Activated CD4-positive, CD25-positive, alpha-beta regulatory T cell treated with anti-CD3 and anti-CD28 coated beads, Interleukin-2, amount 50 U/mL, for 24 hours (primary cell): ENCODE measurements at places on chromosomes 6 and 20.

- ATAC-seq: no peak
These were observed 62.0 kb upstream of the CD83 start for GRCh38 chr6:14055541-14055940.

GRCh38 chr6:50993941-50994720 lies 175.5 kb downstream of the TFAP2B start:
- no peak for ATAC-seq

DNA sequence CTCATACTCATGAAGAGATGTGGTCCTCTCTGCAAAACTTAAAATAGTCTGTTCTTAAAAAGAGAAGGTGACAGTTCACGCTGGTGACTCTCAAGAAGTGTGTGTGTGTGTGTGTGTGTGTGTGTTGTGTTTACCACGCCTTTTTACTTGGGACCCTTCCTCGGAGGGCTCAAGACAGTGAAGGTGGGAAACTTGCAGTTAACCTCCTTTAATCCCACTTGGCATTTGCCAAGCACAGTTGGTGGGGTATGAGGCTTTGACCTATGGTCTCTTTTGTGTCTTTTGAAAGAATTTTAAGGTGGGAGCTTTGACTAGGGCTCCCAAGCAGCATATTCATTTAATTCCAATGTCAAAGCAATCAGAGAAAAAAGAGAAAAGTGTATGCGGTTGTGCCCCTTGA lies 395.8 kb downstream of the TFAP2B start:
- no peak for ATAC-seq

DNA sequence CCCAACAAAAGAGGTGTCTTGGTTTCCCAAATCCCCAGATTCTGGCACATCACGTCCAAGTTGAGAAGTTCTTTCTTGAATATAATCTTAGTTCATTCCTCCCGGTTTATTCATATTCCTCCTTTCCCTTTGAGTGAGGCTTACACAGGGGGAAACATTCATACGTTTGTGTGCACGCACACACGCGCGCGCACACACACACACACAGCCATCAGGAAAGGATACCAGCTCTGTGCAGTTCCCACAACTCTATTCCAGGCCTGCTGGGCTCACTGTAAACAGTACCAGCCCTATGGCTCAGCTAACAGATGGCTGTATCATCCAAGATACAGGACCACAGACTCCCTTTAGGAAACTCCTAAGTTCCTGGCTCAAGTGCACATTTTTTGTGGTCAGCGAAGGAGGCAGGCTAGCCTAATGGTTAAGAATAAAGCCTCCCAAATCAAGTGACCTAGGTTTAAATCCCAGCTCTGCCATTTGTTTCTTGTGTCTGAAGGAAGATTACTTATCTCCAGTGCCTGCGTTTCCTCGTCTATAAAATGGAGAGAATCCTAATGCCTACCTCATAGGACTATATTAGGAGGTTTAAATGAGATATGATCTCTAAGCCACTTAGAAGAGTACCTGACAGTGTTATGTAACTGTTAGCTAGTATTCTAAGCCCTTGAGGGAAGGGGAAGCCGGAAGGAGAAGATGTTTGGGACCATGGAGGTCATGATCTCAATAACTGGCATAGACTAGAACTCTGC lies 3.7 kb upstream of the TAF8 start:
- no peak for ATAC-seq

GRCh38 chr6:25042036-25042521 lies 106.3 kb upstream of the RIPOR2 start:
- peak; percentile 76 for ATAC-seq

GRCh38 chr20:44615169-44615791 lies 32.9 kb downstream of the PKIG start:
- ATAC-seq: peak; percentile 44

GRCh38 chr6:136031982-136032381 lies 180.5 kb downstream of the PDE7B start:
- no peak for ATAC-seq

GRCh38 chr6:14713008-14713960 lies 532.6 kb upstream of the JARID2 start:
- no peak for ATAC-seq

- ATAC-seq: no peak
These were observed 105.1 kb upstream of the HCRTR2 start for GRCh38 chr6:55069132-55069781.

DNA sequence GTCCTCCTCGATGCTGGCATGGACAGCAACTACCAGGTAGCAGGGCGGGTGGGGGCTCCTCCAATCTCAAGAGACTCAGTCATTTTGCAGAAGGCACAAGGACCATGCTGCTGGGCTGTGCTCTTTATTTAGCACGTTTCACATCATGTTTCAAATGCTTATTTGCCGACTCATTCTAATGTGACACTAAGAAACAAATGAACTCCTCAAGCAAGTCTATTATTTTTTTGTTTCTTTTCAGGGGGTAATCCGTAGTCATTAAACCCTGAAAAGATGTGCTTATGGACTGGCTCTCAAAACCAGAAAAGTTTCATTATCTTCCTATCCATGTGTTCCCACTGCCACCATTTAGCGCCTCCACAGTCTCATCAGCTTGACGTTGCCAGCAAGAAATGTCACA lies 92.9 kb downstream of the ANKS1A start:
- ATAC-seq: no peak

GRCh38 chr6:134719911-134720310 lies 230.0 kb downstream of the ALDH8A1 start:
- ATAC-seq: no peak

GRCh38 chr6:61935242-61935846 lies 350.7 kb downstream of the KHDRBS2 start:
- ATAC-seq: no peak

- no peak for ATAC-seq
These were observed 72.7 kb downstream of the SOX4 start for GRCh38 chr6:21666201-21666691.

- ATAC-seq: no peak
These were observed 607.3 kb upstream of the CITED2 start for GRCh38 chr6:139981768-139982181.

- ATAC-seq: no peak
These were observed 185.6 kb downstream of the BMP7 start for GRCh38 chr20:57080796-57081195.

GRCh38 chr20:44475694-44476560 lies at the start of gene TTPAL:
TTPAL (plus strand) TSS chr20:44475874; CDS start chr20:44480000, 4,126 bp downstream.
- ATAC-seq: peak; percentile 97

DNA sequence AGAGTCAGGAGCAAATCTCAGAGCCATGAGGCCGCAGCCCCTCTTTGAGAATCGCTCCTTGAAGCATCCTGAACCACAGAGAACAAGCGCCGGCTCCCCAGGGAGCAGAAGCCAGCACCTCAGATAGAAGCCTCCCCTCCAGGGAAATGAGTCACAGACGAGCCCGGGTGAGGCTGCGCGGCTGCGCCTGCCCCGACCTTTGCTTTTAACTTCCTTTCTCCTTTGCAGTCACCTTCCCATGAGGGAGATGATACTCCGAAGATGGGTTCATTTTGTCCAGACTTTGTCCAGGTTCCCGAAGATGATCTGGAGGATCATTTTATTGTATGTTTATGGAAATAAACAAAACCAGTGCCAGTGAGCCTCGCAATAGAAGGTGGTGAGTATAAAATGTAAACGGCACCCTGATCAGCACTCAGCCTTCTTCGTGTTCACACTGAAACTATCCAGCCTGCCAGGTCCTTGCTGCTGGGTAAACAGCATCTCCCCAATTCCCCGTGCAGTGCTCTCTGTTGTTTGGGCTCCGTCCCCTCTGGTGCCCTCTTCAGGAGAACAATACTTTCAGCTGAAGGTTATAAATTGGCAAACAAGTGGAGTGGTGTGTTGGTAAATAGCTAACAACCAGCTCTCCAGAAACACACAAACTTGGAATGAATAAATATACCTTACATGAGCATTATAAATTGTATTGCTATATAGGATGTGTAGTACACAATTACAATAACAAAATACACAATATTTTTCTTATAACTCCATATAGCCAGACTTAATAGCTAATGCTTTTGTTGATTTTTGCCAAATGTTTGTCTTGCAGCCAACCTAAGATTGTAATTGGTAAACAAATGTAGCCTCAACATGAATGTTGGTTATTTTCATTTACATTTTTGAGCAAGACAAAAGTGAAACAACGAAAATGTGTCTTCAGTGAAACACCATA lies 41.4 kb upstream of the TMEM181 start:
- ATAC-seq: peak; percentile 85

GRCh38 chr6:3724451-3725144 lies 26.9 kb downstream of the PXDC1 start:
- ATAC-seq: no peak

GRCh38 chr6:106048336-106048735 lies 37.8 kb upstream of the PRDM1 start:
- no peak for ATAC-seq

GRCh38 chr6:154550779-154551178 lies 40.3 kb upstream of the CNKSR3 start:
- no peak for ATAC-seq

DNA sequence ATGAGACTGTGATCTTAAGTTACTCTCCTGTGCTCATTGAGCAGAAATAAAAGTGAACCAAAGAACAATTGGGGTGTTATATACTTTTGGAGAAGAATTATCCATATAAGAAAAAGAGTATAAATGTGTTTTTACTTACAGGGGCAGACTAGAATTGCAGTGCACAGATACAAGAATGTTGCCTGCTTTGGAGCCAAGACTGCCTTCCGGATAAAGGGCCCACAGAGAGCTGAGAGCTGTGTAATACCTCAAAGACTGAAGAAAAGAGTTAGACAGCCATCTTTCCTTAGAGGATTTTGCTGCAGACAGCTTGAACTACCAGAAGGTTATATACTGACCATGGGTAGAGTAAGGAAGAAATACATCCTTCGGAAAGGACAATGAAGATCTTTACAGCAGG lies 1235.5 kb upstream of the CITED2 start:
- no peak for ATAC-seq

GRCh38 chr6:139336488-139336887 lies 38.0 kb downstream of the CITED2 start:
- no peak for ATAC-seq

- ATAC-seq: no peak
These were observed 85.7 kb downstream of the DCDC2 start for GRCh38 chr6:24272148-24272547.

DNA sequence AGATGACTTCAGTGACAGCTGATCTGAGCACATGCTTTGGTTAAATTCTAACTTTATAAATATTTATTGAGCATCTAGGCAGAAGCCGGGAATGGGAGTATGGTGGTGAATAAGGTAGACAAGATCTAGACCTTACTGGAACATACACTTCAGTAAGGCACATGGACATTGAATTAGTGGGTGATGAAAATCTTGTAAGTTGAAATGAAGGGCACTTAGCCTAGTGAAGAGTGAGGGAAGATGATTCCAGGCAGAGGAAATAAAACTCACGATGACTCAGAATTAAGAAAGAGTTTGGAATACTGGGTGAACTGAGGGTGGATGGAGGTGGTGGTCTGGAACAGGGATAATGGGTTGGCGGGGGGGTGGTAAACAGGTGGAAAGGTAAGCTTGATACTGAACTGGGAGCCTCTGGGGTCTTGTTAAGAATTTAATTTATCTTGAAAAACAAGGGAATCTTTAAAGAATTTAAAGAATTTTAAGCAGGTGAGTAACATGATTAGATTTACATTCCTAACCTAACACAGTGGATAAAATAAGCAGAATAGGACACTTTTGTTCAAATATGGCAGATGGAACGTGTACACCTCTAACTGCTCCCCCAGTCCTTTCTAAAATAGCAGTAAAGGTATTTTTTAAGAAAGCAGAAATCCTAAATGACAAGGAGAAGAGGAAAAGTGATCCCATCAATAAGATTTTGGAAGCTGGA lies 75.2 kb upstream of the ARHGAP18 start:
- ATAC-seq: no peak

DNA sequence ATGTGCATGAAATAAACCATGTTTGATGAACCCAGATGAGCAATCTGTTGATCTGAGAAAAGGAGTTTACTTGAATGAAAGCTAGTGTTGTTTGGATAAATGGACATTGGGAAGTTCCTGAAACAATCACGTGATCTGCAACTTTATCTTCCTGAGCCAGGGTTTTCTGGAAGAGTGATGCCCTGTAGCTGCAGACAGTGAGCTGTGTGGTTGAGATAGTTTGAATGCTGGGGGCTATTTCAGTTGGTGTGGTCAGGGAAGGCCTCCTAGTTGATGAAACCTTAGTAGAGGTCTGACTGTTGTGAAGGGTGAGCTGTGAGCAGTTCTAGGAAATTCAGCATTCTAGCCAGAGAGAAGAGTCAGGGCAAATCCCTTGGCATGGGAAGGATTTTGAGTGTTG lies 643.7 kb downstream of the UTRN start:
- ATAC-seq: no peak
